Forelimb muscle (tissue), 1 donor: ENCODE measurements at places on chromosomes 13 and 19.
A peak's percentile ranks its signal among the peaks of the same experiment; 100 is the strongest.

DNA sequence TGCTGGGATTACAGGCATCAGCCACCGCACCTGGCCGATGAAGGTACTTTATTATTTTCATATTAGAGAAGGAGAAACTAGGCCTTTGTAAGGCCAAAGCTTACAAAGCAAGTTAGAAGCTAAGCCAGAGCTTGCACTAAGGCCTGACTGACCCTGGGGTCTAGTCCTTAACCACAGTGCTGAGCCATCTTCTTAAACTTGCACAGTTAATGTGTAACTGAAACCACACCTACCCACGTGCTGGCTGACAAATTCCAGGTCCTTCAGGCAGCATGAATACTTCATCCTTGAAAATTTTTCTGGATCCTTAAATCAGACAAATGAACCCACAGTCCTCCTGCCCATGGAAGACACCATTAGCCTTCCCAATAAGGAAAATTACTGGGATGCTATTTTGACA lies 880.6 kb downstream of the UQCRFS1 start:
- DNase-seq, result no peak

DNA sequence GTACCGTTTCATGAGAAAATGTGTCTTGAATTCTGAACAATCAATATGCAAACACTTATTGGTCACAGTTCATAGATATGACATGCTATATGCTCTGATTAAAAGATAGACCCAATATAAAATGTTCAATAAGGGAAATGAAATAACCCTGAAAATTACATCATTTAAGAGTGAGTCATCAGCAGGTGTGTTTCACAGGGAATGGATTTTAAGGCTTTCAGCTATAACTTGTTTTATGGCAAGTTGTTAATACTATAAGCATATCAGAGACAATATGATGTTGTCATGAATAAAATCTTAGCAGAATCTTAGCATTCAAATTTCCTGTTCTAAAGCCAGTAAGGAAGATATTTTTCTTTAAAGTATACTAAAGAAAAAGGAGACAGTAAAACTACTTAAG lies 483.4 kb upstream of the PCDH9 start:
- DNase-seq, result no peak

GRCh38 chr19:49148784-49149651 lies 6.2 kb downstream of the HRC start:
- DNase-seq, result peak; percentile 68

DNA sequence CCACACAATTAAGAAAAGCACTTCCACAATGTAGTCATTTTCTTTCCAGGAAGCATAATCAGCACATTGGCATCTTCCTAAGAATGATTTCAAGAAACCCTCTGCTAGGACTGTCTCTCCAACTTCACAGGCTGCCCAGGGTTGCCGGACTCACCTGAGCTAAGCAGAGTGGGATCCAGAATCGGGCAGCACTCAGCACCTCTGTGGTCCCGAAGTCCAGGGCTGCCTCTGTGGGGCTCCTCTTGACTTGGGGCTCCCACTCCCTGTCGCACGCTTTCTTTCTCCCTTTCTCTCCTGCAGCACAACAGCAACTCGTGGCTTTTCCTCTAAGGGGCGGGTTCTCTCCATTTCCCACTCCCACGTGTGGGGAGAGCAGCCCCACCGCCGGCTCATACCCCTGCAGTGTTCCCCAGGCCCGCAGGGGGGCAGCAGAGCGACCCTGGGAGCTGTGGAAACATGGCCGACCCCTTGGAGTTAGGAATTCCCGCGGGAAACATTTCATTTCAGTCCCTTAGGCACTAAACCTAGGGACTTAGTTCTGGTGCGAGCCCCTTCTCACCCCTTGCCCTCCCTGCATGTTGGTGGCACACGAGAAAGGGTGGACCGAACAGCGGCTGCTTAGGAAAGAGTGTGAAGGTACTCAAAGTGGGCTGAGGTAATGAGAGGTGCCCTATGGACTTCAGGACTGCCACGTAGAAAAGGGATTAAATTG lies at the start of gene TMEM272:
Gene TMEM272 (minus strand): TSS at position 316 of the 712 bp plus-strand sequence. CDS start 6,647 bp downstream, outside the sequence.
- no peak for DNase-seq

DNA sequence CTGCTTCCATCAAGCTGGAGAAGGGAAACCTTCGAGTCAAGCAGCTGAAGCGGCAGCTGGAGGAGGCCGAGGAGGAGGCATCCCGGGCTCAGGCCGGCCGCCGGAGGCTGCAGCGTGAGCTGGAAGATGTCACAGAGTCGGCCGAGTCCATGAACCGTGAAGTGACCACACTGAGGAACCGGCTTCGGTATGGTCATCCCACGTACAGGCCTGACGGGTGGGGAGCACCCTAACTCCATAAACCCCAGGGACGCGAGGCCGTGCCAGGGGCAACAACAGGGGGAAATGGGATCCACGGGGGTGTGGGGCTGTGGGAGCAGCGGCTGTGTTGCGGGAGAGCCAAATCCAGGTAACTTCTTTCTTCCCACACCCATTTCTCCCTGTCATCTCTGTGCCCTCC lies 20.2 kb downstream of the KCNC3 start:
- DNase-seq, result no peak

DNA sequence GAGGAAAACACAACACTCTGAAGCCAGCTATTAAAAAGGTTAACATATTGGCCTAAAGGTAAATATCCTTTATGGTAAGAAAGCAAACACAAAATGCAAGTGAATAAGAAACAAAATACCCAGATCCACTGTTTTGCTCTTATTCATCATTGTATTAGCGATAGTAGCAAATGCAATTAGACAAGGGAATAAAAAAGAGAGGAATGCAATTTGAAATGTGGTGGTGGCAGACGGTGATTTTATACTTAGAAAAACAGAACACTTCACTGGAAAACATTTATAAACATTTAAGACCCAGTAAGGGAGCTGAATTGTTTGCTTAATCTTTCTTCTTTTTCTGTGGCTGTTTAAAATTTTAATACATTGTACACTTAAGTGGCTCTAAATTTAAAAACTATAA lies 17.2 kb upstream of the CYP4F2 start:
- no peak for DNase-seq

- DNase-seq, result no peak
These were observed 24.9 kb downstream of the CPAMD8 start for GRCh38 chr19:17001603-17002183.

- DNase-seq, result no peak
These were observed 30.4 kb upstream of the PCDH8 start for GRCh38 chr13:52878831-52879230.

DNA sequence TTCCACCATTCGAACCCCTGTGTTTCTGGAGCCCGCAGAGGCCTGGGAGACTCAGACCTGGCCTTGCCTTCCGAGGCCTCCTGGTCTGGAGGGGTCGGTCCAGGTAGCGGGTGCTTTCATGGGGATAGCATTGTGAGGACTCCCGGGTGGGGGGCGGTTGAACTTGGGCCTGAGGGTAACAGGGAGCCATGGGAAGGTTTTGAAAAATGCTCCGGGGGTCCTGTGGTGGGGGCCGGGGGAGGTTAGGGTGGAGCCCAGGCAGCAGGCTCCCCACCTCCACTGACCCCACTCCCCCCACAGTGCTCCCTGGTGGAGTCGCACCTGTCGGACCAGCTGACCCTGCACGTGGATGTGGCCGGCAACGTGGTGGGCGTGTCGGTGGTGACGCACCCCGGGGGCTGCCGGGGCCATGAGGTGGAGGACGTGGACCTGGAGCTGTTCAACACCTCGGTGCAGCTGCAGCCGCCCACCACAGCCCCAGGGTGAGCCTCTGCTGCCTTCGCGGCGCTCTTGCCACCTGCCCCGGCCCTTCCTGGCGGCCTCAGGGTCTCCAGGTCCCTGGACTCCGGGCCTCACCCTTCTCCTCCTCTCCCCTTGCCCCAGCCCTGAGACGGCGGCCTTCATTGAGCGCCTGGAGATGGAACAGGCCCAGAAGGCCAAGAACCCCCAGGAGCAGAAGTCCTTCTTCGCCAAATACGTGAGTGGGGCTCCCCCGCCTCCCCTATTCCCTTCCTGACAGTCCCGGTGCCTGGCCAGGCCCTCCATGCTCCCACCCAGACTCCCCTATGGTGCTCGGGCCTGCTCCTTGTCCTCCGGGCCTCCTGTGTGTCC lies 3.8 kb upstream of the GARIN5A start:
- no peak for DNase-seq

- DNase-seq, result no peak
These were observed 353.8 kb downstream of the DNAJC15 start for GRCh38 chr13:43377149-43377548.

DNA sequence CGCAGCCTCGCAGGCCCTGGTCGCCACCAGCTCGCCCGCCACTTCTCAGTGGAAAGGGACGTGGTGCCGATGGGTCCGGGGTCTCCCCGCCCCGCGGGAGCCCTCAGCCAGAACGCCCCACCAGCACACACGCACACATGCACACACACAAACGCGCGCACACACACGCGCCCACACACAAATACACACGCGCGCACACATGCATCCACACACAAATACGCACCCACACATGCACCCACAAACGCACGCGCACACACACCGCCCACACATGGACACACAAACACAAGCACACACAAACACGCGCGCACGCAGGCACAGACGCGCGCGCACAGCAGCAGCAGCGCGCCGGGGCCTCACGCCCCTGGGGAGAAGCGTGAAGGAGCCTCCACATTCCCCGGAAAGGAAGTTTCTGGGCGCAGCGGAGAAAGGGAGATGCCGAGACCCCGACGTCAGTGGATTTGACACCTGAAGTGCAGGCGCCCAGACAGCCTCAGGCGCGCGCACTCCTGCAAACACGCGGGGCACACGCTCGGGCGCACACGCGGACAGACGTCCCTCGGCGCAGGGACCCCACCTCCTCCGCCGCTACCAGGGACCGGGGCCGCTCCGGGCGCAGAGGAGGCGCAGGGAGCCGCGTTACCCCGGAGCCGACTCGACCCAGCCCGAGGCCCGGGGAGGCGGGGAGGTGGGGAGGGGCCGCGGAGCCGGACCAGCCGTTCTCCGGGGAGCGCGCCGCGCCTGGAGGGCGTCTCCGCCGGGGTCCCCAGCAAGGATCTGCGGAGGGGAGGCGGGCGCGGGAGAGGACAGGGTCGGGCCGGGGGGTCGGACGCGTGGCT lies 622 bp downstream of the RASA3 start:
- no peak for DNase-seq

- no peak for DNase-seq
These were observed 538 bp downstream of the ACP7 start for GRCh38 chr19:39084732-39085080.

GRCh38 chr13:24684600-24684998 lies 4.4 kb downstream of the ATP12A start:
- no peak for DNase-seq

- DNase-seq, result no peak
These were observed 26.8 kb upstream of the CYP4F8 start for GRCh38 chr19:15588265-15588664.

DNA sequence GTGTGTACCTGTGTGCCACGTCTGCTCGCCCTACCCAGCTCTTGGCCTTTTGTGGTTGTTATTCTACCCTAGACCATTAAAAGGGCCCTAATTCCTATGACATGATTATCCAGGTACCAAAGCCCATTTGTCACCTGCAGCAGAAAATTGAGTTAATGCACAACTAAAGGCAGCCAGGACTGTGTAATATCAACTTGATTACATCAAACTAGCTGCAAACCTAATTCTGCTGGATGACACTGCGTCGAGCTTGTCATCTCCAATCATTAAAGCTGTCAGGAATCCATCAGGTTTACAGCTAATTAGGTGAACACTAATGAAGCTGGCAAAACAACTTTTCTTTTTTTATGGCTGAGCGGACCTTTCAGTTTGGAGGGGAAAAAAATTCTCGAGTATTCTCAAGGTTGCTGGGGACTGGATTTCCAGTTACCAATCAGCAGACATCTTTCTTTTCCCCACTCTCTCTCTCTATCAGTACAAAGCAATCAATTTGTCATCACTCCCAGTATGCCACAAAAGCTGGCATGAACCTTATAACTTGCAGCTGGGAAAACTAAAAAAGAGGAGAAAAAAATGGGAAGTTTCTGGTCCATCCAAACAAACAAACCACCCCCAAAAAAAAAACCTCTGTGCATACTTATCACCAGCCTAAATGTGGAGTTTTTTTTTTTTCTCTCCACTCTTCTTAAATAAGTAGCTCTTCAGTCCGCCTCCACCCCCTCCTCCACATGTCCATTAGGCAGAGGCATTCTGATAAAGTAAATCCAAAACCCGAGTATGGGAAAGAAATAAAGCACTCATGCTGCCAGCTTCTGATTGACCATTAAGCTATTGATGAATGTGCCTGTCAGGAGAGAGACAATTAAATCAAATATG lies 2.8 kb downstream of the TSHZ3 start:
- no peak for DNase-seq

DNA sequence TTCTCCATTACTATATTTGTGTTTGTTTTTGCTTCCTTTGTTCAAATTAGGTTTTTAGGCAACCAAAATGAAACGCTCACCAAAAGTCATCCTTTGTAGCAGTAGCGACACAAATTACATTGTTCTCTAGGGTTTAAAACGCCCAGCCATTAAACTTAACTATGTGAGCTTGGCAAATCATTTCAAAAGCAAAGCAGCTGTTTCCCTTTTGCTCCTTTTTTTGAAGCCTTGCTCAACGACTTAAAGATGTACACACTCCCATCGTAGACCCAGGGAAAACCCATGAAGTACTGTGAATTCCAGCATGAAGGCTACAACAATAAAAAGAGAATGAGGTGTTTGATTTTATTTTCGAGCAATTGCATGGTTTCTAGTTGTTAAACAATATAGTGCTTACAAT lies 106.7 kb downstream of the RAP2A start:
- peak; percentile 22 for DNase-seq

- DNase-seq, result no peak
These were observed 10.1 kb upstream of the CD22 start for GRCh38 chr19:35318679-35319448.

DNA sequence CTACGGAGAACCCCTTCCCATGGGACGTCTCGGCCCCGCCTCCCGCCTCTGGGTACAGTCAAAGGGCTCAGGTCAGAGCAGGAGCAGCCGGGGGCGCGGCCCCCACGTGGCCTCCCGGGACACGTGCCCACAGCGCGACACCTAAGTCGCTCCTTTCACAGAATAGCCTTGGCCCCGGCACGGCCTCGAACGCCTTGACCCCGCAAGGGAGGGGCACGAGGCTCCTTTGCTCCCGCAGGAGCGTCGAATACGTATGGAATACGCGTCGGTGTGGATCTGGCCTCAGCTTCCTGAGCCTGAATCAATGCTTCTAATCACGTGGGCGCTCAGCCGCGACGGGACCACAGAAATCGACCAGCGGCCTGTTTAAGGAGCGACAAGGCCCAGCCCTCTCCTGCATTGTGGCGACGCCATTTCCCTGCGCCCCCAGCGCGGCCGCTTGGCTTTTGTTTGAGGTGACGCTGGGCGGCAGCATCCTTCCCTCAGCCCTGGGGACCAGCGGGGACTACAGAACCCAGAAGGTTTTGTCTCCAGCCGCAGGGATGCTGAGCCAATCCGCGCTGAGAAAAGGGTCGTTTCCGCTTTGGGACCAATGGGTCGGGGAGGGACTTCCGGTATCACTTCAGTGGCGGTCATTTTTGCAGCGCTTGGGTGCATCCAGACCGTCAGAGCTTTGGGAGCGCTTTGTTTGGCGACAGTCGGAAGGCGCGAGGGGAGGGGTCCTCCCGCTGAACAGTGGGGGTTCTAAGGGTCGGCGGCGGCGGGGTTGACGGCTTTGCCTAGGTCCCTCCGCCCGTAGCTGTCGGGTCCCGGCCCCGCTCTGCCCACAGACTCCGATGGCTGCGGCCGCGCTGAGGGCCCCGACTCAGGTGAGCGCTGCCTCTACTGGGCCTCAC lies at the start of gene ZIK1:
Gene ZIK1 (plus strand): TSS at position 625 of the 896 bp plus-strand sequence. CDS start 212 bp downstream, at position 837.
- DNase-seq, result peak; percentile 88

GRCh38 chr13:113846636-113847318 lies 17.1 kb downstream of the GAS6 start:
- DNase-seq, result no peak

- DNase-seq, result no peak
These were observed 7.1 kb upstream of the CIRBP start for GRCh38 chr19:1261798-1262622.
